ENCODE measurements at places on chromosomes 3 and 15.

GRCh38 chr3:62655691-62656063, 219.5 kb downstream of the CADPS start:
- no peak for DNase-seq

GRCh38 chr3:127959873-127960272, 44.8 kb downstream of the KBTBD12 start:
- no peak for DNase-seq

- no peak for DNase-seq
Measured at GRCh38 chr3:32882603-32883025, 64.8 kb downstream of the TRIM71 start.

- DNase-seq: no peak
Measured at GRCh38 chr3:31981206-31982181, at the start of the genes OSBPL10 and ZNF860. TSS of gene OSBPL10 (minus strand) at chr3:31981262. CDS start at chr3:31981179, 83 bp downstream. TSS of gene ZNF860 (plus strand) at chr3:31981750. CDS start at chr3:31989080, 7,330 bp downstream.

DNA sequence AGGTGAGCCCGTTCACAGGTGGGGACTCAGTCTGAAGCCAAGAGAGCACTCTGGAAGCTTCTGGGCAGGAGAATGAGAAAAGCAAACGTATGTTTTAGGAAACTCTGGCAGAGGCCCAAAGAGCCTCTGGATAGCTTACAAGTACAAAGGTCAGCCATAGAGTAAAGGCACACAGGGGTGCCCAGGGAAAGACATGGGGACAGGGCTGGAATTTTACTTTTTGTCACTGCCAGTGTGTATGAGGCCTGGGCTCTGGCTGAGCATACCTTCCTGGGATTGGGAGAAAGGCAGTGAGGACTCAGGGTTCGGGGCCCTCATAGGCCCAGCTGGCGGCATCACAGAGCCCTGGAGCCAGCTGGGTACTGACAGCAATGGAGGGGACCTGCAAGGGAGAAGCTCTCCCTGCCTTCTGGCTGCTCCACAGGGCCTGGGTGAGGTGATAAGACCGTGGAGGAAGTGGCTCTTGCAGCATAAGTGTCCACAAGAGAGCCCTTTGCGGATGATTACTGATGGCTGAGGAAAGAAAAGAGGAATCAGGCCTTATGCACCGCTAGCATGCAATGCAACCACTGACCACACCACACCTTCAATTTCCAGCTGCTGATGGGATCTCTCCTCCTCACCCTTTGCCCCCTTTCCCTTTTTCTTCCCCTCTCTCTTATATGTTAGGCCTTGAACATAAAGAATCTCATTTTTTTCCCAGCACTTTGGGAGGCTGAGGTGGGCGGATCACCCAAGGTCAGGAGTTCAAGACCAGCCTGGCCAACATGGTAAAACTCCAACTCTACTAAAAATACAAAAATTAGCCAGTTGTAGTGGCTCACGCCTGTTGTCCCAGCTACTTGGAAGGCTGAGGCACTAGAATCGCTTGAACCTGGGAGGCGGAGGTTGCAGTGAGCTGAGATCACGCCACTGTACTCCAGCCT, 25.1 kb upstream of the BCL2L10 start:
- DNase-seq: no peak

DNA sequence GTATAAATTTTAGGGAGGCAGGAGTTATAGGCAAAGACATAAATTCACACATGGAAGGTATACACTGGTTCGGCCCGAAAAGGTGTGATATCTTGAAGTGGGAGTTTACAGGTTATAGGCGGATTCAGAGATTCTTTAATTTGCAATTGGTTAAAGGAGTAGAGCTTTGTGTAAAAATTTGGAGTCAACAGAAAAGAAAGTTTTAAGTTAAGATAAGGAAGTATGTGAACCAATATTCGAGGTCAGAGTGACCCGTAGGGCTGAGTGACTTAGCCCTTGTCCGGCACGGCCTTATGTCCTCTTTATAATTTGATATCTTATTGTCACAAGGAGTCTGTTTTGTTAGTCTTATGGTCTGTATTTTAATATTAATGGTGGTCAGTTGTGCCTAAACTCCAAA, 10.6 kb upstream of the THSD4 start:
- DNase-seq: no peak

Measured in stimulated activated CD4-positive, alpha-beta T cell treated with anti-CD3 and anti-CD28 coated beads, Interleukin-1b, Interleukin-23, amount 100 ng/mL, for 1 hour (primary cell).